ENCODE measurements at places on chromosomes 13 and 19.

GRCh38 chr13:89136678-89137077 lies 1465.5 kb downstream of the SLITRK5 start:
- no peak for DNase-seq

DNA sequence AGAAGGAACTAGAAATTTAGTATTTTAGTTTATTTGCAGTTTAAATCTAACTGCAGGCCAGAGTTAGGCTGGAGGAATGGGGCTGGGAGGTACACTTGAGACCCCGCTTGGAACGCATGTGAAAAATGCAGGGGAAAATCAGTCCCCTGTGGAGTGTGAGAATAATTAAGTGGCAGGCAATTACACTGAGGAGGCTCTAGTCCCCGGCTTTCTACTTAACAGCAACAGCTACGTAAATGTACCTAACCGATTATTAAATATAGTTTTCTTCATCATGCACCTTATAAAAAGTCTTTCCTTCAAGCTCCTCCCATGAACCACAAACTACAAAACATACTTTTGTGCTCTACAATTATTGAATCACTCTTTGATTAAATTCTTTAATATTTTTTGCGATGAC lies 804 bp downstream of the ZNF708 start:
- no peak for DNase-seq

DNA sequence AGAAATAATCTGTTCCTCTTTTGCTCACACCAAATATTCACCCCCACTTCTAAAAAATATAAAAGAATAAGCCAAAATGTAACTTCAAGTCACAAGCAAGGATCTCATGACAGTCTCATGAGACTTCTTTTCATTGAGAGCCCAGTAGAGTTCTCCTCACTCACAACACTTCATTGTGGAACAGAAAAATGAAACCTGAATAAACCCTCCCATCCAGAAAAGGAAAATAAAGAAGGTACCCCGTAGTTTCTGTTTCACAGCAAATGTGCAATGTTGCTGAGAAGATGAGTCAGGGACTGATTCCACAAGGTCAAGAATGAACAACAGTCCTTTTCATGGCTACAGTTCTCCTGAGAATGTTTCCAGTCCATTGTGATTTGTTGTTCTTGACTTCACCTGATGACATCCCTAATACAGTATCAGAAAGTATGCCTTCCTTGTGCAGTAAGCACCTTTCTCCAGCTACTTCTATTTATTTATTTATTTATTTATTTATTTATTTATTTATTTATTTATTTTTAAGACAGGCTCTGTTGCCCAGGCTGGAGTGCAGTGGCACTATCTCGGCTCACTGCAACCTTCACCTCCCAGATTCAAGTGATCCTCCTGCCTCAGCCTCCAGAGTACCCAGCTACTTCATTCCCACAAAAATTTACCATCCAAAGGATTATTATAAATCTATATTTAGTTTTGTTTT lies 6.4 kb upstream of the ZNF841 start:
- DNase-seq, result no peak

DNA sequence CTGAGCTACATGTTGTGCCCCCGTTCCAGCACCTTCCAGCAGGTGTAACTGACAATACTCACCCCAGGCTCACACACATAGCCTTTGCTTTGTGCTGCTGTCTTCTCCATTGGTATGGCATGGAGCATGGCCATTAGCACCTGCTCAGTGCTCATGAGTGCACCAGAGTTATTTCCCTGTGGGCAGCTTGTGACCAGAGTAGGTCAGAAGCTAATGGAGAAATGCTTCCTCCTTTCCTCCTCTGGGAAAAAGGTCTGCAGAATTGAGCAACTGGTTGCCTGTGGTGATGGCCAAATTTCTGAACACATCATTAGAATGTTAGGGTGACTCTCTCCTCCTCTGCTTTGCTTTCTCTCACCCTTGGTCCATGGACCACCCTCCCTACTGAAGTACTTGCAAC lies 344.5 kb upstream of the TMTC4 start:
- no peak for DNase-seq

DNA sequence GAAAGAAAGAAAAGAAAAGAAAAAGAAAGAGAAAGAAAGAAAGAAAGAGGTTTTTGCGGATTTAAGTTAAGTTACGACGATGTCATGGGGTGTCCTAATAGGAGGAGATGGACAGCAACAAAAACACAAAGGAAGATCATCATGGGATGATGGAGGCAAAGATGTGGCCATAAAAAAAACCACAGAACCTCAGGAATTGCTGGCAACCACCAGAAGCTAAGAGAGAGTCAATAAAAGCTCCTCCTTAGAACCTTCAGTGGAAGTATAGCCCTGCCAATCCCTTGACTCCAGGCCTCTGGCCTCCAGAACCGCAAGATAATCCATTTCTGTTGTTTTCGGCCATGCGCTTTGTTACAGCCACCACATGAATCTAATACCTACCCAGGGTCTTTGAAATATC lies 11.5 kb downstream of the PLEKHA4 start:
- no peak for DNase-seq

DNA sequence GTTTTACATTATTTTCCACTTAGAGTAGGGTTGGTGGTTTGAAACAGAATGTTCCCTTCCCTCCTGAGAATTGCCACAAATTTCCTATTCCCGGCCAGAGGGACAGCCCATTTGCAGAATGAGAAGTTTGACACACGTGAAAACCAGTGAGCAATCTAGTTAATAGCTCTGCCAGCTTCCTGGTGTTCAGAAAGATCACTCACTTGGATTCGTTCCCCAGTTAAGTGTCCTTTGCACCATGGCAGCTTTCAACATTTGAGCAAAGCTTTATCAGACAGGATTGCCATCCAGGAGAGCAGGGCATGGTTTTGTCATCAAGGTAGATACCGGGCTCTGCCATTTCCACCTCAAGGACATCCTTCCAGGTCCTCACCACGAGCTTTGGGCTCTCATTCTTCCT lies 28.2 kb downstream of the RASL11A start:
- DNase-seq, result no peak

DNA sequence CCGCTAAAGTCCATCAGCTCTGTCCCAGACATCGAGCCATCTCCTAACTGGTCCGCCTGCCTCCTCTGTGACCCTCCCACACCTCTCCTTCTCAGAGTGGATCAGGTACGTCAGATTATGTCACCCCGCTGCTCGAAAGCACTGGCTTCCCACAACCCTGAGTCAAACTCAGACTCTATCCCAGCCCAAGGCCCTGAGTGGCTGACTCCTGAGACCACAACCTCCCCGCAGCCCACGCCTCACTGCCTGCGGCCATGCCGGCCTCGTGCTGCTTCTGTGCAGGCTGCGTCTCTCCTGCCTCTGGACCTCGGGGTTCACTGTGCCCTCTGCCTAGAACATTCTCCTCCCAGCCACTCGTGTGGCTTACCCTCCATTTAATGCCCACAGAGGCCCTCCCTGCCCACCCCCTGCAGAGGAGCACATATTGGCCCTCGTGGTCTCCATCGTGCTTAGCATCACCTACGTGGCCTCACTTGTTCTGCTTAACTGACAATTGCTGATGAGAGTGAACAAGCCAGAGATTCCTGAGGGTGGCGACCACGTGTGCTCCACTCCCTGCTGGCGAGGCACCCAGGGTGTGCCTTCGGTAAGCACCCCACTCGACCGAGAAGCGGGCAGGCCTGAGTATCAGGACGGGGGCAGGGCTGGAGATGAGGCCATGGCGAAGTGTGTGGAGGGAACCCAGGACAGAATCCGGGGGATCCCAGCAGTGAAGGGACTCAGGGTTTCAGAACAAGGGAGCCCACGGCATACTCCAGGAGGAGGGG lies 13.5 kb upstream of the FKRP start:
- no peak for DNase-seq

GRCh38 chr19:56367829-56368711 lies 25.3 kb downstream of the ZNF582 start:
- DNase-seq, result peak; percentile 96

GRCh38 chr19:6425732-6426620 lies 1.4 kb upstream of the KHSRP start:
- DNase-seq, result peak; percentile 53

GRCh38 chr13:90416938-90417337 lies 930.5 kb upstream of the MIR17HG start:
- no peak for DNase-seq

GRCh38 chr13:94917824-94918223 lies 205.5 kb upstream of the SOX21 start:
- DNase-seq, result peak; percentile 75

- no peak for DNase-seq
These were observed 71.3 kb downstream of the KLF12 start for GRCh38 chr13:74062933-74063332.

- peak; percentile 89 for DNase-seq
These were observed 1.3 kb upstream of the KLF12 start for GRCh38 chr13:74135326-74136083.

- no peak for DNase-seq
These were observed 31.0 kb upstream of the VWA8 start for GRCh38 chr13:41991936-41992335.

DNA sequence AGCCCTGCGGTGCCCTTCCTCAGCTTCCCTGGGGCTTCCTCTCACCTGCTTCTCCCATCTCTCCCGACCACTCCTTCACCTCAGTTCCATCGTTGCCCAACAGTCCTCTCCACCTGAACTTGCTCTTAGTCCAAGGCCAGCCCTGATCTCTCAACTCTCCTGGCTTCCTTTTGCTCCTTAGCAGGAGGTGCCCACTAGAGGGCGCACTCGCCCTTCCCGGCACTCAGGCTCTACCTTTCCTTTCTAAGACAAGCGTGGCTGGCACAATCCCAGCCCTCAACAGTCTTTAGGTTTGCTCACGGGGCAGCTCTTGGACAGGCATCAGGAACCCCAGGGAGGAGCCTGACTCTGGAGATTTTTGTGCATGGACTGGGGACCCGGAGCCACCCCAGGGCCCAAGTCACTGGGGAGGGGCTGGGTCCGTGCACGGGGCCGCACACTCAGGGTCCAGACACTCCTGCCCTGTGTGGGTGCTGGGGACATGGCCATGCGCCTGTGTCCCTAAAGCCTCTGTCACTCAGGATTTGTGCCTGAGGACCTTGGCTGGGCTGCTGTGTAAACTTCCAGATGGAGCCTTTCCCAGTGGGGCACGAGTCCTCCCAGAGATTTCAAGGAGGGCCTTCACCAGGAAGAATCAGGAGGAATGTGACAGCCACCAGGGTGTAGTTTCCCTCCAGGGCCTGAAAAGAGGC lies 12.1 kb upstream of the CEACAM8 start:
- peak; percentile 78 for DNase-seq

DNA sequence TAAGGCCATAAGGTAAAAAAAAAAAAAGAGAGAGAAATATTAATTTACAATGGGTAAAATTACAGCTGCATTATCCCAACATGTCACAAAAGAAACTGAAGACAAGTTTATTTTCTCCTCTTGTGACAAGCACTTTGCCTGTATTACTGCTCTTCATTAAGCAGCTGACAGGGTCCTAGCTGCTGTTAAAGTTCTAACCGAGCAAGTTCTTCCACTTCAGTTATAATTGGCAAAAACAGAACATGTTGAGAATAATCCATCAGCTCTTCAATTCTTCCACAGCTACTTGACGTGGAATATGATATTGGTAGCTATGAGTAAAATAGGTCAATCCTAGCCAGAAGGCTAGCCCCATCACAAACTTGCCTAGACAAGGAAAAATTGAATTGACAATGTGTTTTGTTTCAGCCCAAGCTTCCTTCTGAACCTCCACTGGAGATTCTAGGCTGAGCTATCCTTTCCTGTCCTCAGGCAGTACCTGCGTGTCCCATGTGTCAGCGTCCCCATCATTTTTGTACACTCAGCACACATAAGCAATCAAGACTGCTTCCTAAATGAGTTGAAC lies 32.2 kb upstream of the DOCK9 start:
- no peak for DNase-seq

DNA sequence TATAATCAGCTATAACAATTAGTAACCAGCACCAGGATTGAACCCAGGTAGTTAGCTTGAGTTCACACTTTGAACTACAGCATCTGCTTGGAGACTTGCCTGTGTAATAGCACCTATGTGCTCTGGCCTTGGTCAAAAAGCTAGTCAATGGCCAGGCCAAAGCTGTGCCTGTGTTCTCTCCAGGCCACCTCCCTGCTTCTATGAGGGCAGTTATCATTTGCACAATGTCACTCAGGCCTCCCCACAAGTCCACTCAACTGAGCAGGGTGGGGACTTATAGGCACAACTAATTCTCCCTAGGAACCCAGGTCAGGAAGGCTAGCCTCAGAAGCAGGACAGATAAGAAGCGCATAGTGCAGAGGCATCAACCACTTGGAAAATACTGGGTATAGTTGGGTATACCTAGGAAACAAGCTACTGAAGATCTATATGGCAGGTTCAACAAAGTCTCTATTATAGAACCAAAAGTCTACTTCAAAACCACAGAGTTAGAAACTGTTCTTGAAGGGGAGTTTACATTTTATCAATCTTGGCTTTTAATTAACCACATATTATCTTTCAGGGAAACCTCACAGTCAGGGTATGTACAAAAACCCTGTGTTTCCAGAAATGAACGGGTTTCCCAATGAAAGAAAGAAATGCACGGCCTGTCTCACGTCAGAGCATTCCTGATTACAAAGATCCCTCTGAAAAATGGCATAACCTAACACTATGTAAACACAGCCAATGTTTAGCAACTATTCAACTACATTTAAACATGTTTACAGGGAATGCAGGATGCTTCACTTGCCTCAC lies 140.9 kb downstream of the ABCC4 start:
- DNase-seq, result no peak

DNA sequence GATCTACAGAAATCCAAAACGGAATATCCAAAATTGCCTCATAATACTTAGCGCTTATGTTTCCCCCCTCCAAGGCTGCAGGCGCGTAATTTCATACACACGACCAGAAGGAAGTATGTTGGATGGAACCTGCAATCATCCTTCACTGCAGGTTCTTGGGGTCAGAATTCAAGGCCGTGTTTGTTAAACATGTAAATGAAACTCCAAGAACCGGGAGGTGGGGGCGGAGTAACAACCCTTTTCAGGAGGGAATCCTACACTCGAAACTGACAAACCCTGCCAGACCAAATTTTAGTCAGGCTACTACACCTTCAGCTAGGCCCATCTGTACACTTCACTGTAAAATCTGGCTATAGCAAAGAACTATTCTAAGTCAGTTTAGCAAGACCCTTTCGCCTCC lies 1.3 kb downstream of the ZNF607 start:
- DNase-seq, result no peak

DNA sequence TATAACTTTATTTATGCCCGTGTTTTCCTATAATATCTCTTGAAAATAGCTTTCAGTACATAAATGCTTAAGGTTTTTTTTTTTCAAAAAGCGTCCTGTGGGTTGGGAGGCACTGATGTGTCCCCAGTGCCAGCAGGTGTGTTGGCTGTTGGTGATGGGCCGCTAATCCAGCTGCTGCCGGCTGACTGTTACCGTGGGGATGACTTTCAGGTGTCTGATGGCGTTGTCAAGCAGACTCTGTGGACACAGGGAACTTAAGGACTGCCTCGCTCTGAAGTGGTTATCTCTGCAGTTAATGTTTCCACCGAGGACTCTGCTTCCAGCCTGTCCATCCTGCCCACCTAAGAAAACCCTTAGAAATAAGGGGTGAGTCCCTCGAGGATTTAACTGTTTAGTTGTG lies 94.5 kb downstream of the ANKRD10 start:
- DNase-seq, result no peak

- no peak for DNase-seq
These were observed 28.2 kb downstream of the LAIR2 start for GRCh38 chr19:54530866-54531265.
